AG20443 (cell line): ENCODE measurements at places on chromosomes 11 and 22.

GRCh38 chr22:30879415-30879797 is 89.2 kb downstream of the MORC2 start:
- DNase-seq: no peak

DNA sequence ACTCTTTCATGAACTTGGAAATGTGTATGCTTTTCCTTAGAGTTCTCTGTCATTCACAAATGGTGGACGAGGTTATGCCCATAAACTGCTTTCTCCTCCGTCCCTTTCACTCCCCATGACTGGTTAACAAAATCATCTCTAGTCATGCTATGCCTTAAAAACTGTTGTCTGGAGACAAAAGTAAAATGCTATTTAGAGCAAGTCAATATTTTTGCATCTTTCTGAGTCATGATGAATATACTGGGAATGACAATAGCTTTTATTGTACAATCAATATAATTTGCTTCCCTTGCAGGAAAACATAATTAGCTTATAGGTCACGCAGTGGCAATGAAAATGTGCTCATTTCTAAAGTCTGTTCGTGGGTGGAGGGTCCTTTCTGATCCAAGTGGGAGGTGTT is 216.7 kb upstream of the SORL1-AS1 start:
- DNase-seq: no peak

GRCh38 chr22:36641902-36642640 is 61.5 kb downstream of the CACNG2 start:
- peak; percentile 23 for DNase-seq

DNA sequence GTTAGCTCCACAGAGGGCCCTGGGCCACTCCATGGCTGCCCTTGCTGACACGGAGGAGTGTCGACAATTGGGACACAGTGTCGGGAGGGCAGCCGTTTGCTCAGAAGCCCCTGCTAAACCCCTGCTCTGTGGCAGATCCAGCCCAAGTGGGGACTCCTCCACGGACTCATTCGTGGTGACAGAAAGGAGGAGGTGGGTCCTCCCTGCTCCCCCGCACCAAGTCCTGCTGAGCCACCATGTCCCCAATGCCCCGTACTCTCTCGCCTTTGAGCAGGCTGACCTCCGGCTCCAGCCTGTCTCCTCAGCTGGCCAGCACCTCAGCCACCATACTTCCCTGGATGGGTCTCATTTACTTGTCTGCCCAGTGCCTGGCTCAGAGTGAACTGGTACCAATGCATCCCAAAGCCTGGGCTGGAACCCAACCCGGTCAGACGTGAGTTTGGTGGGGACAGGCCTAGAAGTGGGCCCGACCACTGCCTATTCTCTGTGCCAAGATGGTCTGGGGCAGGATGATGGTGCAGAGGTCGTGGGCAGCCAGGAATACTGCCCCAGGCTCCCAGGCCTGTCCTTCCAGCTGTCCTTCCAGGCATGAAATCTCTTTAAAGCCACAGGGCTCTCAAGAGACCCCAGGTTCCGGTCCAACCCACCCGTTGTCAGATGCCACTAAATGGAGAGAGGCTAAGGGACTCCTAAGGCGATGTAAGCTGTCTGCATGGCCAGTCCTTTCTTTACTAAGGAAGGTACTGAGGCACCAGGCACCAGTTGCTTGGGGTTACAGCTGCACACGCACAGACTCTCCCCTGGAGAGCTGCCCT is 4.3 kb downstream of the CBX6 start:
- no peak for DNase-seq

DNA sequence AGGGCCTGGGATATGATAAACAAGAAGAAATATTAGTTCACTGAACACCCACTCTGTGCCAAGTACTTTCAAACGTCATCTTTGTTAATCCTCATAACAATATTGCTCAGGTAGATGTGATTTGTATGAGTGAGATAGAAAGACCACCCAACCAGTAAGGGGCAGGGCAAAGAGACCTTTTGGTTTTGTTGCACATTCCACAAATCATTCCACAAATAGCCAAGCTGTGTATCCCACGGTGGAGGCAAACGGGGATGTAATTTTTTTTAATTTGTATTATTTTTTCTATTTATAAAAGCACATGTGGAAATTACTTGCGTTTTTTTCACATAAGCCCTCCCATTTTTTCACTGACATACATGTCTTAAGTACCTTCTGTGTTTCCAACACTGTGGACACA is 29.0 kb downstream of the LAYN start:
- DNase-seq: peak; percentile 47

DNA sequence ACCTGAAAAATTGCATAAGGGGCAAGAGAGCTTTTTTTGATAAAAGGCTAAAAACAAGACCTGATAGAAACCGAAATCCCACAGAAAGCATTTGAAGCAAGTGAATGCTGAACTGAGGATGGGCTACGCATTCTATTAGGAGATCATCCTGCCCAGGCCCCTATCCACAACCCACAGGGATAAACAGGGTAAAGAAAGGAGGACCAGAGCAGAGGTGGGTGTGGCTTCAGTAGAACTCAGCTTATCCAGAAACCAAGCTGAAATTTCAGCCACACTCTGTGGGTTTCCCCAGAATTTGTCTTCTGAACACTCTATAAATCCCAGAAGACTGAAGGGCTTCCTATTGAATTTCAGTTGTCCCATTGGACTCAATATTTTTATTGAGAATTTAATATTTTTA is 195.1 kb downstream of the ETS1 start:
- no peak for DNase-seq

DNA sequence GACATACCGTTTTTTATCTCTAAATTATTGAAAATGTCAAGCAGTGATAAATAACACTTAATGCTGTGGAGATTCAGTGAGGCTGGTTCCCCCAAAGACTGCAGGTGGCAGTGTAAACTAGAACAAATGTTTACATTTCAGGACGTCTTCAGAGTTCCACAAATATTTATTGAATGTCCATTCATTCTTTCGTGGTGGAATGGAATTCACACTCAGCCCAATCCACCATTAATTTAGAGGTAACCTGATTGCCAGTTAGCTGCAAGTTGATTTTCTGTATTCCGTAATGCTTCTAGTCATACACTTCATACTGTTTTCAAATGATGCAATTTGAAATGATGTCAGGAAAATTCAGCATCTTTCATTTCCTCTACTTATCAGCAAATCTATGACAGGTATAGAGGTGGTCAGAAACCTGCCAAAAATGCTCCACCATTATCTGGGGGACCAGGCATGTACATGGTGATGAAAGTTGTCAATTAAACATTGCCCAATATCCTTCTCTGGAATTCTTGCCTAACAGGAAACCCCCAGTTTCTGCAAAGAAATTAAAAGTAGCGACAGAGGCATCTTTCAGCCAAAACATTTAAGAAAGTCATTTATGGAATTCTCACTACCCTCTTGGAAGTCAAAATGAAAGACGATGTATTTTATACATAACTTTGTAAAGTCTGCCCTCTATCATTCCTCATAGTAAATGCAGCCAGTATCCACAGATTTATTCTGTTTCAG is 94.3 kb upstream of the BMAL1 start:
- DNase-seq: peak; percentile 53

- DNase-seq: no peak
Observed at GRCh38 chr11:101336155-101336554, 206.5 kb upstream of the PGR start.

- DNase-seq: no peak
Observed at GRCh38 chr22:28316014-28316413, 363.6 kb downstream of the TTC28 start.

DNA sequence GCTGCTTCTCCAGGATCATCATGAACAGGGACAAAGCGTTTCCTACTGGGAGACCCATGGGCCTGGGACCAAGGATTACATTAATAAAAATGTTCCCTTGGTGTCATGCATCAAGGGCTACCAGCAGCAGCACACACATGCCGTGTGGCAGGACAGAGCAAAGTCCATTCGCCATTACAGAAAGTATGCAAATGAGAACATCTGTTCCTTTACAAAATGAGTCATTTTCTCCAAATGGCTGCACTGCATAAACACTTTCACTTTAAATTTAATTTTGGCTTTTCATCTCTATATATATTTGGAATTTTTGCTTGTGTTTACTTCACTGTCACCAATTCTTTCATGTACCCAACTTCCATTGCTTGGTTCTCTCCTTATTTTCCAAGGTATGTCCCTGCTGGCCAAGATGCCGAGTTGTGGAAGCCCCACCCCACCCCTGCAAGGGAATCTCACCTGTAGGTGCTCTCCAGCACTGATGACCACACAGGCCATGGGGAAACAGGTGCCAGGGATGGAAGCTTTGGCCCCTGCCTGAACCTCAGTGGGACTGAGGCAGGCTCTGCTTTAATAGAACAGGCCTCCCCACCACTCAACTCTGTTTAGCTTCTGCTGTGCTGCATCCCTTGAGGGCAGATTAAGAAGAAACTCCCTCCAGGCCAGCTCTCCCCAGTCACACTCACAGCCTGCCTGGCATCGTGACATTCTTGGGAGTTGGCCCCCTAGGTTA is 15.6 kb upstream of the GNAZ start:
- no peak for DNase-seq

DNA sequence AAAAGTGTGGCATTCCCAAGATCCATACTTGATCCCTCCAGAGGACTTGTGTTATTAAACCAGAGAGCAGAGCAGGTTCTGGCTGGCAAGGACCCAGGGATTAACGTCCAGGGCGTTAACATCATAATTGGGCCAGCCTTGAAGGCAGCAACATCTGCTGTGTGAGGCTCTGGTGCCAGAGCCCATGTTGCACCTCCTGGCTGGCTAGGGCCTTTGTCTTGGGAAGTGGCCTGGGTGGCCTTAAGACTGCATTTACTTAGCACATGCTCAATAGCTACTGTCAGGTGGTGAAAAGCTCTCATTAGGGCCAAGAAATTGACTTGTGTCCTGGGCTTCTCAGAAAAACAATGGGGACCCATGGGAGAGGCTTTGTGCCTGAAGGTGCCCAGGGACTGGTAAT is 66.6 kb downstream of the CACNG2 start:
- no peak for DNase-seq

GRCh38 chr11:47078751-47079521 is 97.7 kb downstream of the ARFGAP2 start:
- peak; percentile 16 for DNase-seq

DNA sequence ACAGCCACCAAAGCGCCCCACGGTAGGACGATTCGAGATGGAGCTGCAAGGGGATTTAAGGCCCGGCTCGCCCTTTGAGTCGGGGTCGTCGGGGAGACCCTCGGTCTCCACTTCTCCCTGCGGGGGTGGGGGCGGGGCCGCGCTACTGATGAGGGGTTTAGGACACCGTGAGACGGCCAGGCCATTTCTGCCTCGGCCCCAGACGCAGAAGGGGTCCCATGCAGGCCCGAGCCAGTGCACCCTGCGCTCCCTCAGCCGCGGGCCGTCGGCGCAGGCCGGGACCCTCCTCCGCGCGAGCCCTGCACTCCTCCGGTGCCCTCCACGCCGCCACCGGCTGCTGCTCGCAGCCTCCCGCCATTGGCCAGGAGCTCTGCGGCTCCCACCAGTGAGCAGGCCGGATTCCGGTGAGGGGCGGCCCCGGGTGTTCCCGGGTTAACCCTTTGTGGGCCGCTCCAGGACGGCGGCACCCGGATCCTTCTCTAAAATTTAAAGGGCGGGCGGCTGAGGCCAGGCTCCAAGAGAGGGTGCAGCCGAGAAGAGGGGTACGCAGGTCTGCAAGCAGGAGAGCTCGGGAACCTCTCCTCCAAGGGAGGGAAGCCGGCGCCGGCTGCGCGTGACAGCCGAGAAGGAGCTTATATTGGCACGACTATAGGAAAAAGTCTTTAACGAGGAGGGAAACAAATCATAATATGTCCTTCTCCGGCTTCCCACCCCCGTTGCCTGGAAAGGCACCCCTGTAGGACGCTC is 18.0 kb downstream of the CREB3L1 start:
- DNase-seq: peak; percentile 87
